Cardiac fibroblast (primary cell): ENCODE measurements at places on chromosomes 4 and X.

DNA sequence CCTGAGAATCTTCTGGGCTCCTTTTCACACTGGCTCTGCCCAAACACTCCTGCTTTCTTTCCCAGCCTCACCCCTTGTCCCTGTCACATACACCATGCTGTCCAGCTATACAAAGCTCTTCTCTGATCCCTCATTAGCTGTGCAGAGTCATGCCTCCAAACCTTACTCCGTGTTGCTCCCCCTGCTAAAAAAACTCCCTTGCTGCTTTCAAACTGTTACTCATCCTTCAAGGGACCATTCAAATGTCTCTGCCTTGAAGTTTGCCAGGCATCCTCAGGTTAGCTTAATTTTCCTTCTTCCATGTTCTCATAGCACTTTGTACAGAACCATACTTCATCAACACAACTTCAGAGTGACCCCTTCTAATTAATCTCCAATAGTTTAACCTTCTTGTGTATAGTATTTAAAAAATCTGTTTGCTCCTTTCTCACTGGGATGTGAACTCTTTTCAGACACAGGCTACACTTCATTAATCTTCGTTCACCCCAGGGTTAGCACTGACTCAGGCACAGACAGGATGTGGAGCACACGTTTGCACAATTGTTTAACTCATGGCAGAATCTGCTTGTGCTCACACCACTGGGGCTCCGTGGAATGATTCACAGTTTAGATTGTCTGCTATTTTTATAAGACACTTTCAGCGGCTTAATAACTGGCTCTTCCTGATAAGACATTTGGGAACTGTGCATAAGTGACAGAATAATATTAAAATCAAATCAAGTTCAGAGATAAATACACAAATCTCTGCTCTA, 21.4 kb upstream of the SEL1L3 start:
- peak; percentile 51 for DNase-seq

GRCh38 chr4:111230265-111230664, 607.4 kb upstream of the PITX2 start:
- no peak for DNase-seq

- DNase-seq = peak; percentile 52
Measured at GRCh38 chr4:147370473-147370872, 110.4 kb upstream of the EDNRA start.

DNA sequence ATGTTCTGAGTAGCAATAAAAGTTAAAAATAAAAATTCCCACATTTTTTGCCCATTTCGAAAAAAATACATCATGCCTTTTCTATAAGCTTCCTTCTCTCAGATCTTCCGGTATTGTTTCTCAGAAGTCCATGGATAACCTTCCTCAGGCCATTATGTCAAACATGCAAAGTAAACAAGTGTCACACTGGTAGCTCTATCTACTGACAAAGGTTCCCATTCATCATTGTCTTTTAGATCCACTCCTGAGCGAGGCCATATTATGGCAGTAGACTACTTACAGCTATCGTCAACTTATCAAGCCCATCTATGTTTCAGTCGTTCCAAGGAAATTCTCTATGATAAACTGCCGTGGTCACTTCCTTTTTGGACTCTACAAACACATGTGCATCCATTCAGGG, 1068.2 kb downstream of the GLUD2 start:
- DNase-seq = no peak

GRCh38 chrX:46710927-46711623, 47.8 kb downstream of the SLC9A7 start:
- no peak for DNase-seq

- no peak for DNase-seq
Measured at GRCh38 chr4:7808181-7808580, 131.5 kb downstream of the AFAP1 start.

GRCh38 chr4:142500966-142501365, 345.1 kb downstream of the INPP4B start:
- no peak for DNase-seq

DNA sequence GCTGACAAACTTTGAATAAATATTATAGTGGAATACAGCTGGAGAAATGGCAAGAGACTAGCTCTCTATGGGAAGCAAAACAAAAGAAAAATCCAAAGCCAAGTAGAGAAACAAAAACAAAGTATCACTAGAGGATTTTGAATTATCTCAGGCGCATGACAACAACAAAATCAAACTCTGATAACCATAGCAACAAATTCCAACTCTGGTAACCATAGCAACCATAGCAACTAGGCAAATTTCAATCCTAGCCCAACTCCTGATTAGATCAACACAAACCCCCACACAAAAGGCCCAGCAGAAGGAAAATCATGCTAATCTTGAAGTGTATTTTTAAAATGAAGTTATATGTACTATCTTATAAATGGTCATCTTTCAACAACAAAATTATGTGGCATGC, 98.4 kb upstream of the MAGEE2 start:
- DNase-seq = no peak
